ENCODE measurements at places on chromosomes 3 and 15.

GRCh38 chr3:109127553-109127952 lies 9.0 kb upstream of the C3orf85 start:
- DNase-seq: no peak

DNA sequence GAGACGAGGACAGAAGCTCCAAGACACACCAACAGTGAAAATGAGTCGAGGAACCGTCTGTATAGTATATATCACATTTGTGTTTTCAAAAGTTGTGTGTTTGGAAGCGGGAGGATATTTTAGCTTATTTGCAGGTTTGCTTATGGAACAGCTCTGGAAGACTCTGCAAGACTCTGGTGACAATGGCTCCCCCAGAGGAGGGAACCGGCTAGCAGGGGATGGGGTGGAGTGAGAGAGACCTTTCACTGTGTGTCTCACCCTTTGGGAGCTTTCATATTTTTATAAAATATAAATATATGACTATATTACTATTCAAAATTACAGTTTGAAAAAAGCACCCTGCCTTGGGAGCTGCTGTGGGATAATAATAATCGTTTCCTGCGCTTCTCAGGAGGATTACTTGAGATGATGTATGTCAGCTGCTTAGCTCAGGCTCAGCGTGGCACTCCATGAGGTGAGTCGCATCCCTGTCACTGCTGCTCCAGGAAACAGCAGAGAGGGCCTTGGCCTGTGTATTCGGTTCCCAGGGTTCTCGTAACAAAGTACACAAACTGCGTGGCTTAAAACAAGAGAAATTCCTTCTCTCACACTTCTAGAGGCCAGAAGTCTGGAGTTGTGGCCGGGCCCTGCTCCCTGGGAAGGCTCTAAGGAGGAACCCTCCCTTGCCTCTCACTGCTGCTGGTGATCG lies 183.9 kb downstream of the FAM43A start:
- DNase-seq: no peak

GRCh38 chr3:187957165-187957581 lies 196.8 kb upstream of the LPP start:
- DNase-seq: no peak

- no peak for DNase-seq
These were observed 5.9 kb downstream of the PBRM1 start for GRCh38 chr3:52679811-52680210.

GRCh38 chr3:53089511-53089910 lies 40.7 kb downstream of the RFT1 start:
- DNase-seq: peak; percentile 48

Data from C1 segment of cervical spinal cord (tissue), 14 donors.